ENCODE measurements at places on chromosomes 16 and 17. TPM values are rescaled to one million over a fixed set of nuclear protein-coding genes. Genes with fewer than 3 reads are reported as not detected.

DNA sequence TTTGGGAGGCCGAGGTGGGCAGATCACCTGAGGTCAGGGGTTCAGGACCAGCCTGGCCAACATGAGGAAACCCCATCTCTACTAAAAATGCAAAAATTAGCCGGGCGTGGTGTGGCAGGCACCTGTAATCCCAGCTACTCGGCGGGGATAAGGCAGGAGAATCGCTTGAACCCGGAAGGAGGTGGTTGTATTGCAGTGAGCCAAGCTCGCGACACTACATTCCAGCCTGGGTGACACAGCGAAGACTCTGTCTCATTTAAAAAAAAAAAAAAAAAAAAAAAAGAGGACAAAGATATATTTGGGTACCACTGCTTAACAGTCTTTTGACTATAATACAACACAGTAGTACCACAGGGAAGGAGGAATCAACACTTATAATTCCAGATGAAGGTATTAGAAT lies 9.2 kb downstream of the CNOT1 start:
- H3K27ac ChIP-seq: no peak overlapping the region
- H3K4me1 ChIP-seq: no peaks in the 10 kb centered on the region
- H3K4me3 ChIP-seq: no peak overlapping the region
- peaks cover 57% of the 10 kb centered on the region for H3K36me3 ChIP-seq
- DNase-seq: no peak
- H3K27me3 ChIP-seq: no peaks in the 10 kb centered on the region

The MPO gene
- total RNA-seq: 0.73 TPM

DNA sequence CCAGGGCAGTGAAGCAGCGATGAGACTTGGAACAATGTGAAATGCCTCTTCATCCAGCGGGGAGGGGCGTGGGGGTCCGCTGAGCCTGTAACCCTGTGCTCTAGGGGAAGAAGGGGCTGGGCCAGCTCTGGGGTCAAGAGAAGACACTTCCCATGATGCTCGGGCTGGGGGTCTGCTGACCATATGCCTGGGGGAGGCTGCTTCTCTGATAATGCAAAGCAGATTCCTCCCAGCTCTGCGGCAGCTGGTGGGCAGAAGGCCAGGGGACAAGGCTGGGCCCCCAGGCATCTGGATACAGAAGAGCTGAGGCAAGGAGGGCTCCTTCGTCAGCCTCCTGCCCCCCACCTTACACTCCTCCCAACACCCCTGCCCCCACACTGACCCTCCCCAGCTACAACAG lies 24.7 kb downstream of the NGFR start:
- DNase-seq: no peak
- H3K4me3 ChIP-seq: no peak overlapping the region
- no peaks in the 10 kb centered on the region for H3K27me3 ChIP-seq
- no peaks in the 10 kb centered on the region for H3K36me3 ChIP-seq
- H3K4me1 ChIP-seq: no peaks in the 10 kb centered on the region

DNA sequence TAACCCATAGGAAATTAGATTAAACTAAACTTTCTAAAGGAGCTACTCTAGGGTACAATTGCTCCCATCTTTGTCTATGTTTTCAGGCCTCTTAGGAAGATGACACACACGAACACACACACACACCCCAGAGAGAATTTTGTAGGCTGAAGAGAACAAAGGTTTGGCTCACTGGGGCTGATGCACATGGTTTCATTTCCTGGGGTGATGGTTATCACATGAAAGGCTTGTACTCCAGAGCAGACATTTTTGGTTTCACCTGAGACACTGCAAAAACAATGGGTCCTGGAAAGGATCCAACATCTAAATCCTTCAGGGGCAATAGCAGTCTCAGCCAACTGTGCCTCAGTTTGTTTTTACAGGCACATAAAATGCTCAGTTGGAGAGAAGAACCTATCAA lies 62.8 kb downstream of the GRB7 start:
- H3K36me3 ChIP-seq: peaks cover 35% of the 10 kb centered on the region
- H3K27ac ChIP-seq: peak overlapping the region; percentile 44
- H3K27me3 ChIP-seq: no peaks in the 10 kb centered on the region
- peaks cover 63% of the 10 kb centered on the region for H3K4me1 ChIP-seq

- no peak overlapping the region for H3K4me3 ChIP-seq
- no peak for DNase-seq
- no peaks in the 10 kb centered on the region for H3K27me3 ChIP-seq
- no peaks in the 10 kb centered on the region for H3K4me1 ChIP-seq
Observed at GRCh38 chr17:19933628-19934027, 44.0 kb downstream of the AKAP10 start.

DNA sequence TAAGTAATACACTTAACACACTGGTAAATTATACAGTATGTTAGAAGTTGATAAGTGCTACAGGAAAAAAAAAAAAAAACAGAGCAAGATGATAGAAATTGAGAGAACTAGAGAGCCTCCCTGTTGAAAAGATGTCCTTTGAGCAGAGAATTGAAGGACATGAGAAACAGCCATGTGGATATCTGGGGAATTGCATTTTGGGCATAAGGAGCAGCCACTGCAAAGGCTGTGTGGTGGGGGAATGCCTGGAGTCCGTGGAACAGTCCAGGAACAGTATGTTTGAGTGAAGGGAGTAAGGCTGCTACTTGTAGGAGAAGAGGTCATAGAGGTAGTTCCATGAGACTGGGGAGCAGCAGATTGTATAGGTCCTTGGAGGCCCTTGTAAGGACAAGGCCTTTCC lies 178.4 kb downstream of the FTO start:
- H3K36me3 ChIP-seq: peaks cover 2% of the 10 kb centered on the region
- no peak overlapping the region for H3K4me3 ChIP-seq
- DNase-seq: no peak
- no peaks in the 10 kb centered on the region for H3K4me1 ChIP-seq
- no peaks in the 10 kb centered on the region for H3K27me3 ChIP-seq

DNA sequence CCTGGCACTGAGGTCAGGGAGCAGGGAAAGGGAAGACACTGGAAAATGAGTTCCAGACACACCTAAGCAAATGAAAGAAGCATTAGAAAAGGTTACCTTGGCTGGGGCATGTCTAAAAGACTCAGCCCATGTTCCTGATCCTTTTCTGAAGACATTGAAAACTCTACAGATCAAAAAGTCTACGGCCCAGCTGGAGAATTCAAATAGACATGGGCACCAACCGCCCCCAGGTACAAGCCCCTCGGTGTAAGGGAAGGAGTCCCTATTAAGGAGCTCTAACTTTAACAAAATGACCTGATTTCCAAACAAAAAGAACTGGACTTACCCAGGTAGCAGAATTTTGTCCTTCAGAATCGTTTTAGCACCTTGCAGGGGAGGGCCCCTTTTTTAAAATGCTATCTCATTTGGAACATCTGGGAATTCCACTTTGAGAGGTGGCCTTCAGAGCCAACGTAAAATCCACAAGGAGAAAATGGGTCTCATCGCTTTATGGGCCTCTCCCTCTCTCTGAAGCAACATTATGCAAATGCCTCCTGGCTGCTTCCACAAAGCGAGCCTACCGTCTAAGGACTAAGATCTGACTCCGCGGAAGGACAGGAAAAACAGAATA lies 43.6 kb upstream of the RBFOX3 start:
- no peak overlapping the region for H3K4me3 ChIP-seq
- DNase-seq: no peak
- no peak overlapping the region for H3K27ac ChIP-seq
- no peaks in the 10 kb centered on the region for H3K36me3 ChIP-seq
- H3K27me3 ChIP-seq: no peaks in the 10 kb centered on the region
- no peaks in the 10 kb centered on the region for H3K4me1 ChIP-seq

DNA sequence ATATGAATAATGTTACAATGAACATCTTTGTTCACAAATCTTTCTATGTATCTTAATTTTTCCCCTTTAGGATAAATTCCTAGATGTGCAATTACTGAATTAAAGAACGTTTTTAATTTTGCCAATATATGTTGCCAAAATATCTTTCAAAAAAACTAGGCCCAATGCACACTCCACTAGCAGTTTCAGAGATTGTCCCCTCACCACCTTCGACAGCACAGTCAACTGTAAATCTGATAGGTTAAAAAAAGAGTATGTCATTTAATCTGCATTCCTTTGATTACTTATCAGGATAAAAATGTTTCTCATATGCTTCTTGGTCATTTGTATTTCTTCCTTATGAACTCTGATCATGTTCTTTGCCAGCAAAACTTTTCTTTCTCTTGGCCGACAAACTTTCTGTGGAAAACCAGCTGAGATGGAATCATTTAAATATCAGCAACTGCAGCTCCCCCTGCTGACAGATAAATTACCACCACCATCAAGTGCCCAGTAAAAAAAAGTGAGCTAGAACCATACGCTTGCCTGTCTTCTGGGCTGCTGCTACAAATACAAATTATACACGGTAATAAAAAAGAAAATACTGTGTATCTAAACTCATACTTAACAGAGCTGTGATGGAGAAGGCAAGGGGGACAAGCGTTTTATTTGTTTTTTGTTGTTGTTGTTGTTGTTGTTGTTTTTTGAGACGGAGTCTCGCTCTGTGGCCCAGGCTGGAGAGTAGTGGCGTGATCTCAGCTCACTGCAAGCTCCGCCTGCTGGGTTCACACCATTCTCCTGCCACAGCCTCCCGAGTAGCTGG lies 19.6 kb upstream of the KANSL1 start:
- no peak overlapping the region for H3K4me3 ChIP-seq
- H3K4me1 ChIP-seq: no peaks in the 10 kb centered on the region
- peaks cover 2% of the 10 kb centered on the region for H3K36me3 ChIP-seq
- DNase-seq: peak; percentile 79
- no peaks in the 10 kb centered on the region for H3K27me3 ChIP-seq
- H3K27ac ChIP-seq: no peak overlapping the region

DNA sequence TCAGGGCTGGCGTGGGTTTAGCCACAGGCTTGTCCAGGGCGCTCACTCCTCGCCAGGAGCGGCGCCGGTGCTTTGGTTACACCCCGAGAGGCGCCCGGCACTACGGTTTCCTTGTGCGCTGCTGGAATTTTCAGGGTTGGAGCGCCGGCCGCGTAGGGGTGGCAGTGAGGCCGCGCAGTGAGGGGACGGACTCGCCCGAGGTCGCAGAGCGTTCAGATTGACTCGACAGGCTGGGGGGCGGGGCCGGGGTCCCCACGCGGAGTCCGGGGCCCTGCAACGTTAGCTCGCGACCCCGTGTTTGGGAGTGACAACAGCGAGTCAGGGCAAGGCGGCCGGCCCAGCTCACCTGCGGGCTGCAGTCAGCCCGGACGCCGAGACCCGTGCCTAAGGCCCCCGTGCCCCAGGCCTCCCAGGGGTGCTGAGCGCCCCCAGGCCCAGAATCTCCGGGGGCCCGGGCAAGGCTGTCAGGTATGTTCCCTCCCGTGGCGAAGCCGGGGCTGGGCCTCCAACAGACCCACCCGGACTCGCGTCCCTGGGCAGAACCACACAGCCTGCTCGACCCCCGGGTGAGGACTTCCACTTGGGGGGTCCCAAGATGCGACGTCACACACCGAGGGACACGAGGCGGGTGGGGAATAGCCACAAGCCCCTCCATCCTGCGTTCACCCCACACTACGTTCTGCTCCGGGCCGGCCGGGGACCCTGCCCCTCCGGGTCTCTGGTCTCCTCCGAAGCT lies 1.3 kb upstream of the ACTG1 start:
- peak overlapping the region; percentile 84 for H3K4me3 ChIP-seq
- peaks cover 53% of the 10 kb centered on the region for H3K4me1 ChIP-seq
- H3K27me3 ChIP-seq: no peaks in the 10 kb centered on the region
- peak; percentile 71 for DNase-seq
- H3K27ac ChIP-seq: peak overlapping the region; percentile 97

DNA sequence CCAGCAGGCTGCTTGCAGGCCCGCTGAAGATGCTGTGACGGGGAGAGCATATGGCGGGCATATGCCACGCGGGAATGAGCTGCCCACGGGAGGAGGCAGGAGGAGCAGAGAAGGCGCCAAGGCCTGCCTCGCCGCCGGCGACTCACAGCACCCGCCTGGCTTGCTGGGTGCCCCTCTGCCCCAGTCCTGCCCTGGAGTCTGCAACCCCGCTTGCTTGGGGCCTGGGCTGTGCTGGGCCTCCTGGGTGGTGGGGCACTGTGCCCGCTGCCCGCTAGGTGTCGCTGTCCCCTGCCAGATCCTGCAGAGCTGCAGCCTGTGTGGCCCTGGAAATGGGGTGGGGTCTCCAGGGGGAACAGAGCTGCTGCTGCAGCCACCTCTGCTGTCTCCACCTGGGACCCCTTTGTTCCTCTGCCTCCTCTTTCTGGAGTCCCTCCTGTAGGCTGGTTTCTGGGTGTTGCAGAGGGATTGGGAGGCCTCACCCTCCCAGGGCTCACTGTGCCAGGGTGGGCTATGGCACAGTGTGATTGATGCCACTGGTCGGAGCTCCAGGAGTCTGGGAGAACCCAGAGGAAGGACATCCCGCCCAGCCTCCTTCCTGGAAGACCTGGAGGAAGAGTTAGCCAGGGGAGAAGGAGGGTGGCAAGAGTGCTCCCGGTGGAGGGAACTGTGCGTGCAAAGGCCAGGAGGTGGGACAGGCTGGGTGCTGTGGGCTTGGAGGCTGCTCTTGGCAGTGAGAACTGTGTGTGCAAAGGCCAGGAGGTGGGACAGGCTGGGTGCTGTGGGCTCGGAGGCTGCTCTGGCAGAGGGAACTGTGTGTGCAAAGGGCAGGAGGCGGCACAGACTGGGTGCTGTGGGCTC lies 141.0 kb upstream of the CIBAR2 start:
- no peak overlapping the region for H3K27ac ChIP-seq
- H3K27me3 ChIP-seq: no peaks in the 10 kb centered on the region
- peak; percentile 71 for DNase-seq
- H3K4me3 ChIP-seq: no peak overlapping the region
- no peaks in the 10 kb centered on the region for H3K36me3 ChIP-seq

The VMO1 gene
- total RNA-seq: not detected

The KRT33A gene
- not detected for total RNA-seq

GRCh38 chr17:74671031-74671771 lies 41.5 kb downstream of the CD300LF start:
- H3K4me3 ChIP-seq: no peak overlapping the region
- H3K27ac ChIP-seq: no peak overlapping the region
- no peaks in the 10 kb centered on the region for H3K27me3 ChIP-seq
- DNase-seq: peak; percentile 80

The SOST gene
- total RNA-seq: not detected

- no peak overlapping the region for H3K27ac ChIP-seq
- no peaks in the 10 kb centered on the region for H3K36me3 ChIP-seq
- no peak for DNase-seq
- no peaks in the 10 kb centered on the region for H3K4me1 ChIP-seq
- no peaks in the 10 kb centered on the region for H3K27me3 ChIP-seq
- H3K4me3 ChIP-seq: no peak overlapping the region
Observed at GRCh38 chr17:81027038-81027437, 7.9 kb upstream of the BAIAP2 start.

DNA sequence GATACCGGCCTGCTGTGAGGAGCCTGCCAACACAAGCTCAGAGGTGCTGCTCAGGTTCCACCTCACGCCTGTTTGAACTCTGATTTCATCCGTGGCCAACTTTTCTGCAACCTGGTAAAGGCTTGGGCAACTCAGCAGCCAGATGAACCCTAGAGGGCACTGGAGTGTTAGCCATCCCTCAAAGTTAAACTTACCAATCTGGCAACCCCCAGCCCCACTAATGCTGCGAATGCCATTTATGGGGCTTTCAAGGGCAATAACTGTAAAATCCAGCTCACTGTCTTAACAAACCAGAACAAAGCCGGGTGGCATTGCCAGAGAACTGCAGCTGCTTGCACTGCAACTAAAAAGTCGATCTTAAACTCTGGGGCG lies 105.5 kb downstream of the AXIN2 start:
- no peaks in the 10 kb centered on the region for H3K36me3 ChIP-seq
- no peak overlapping the region for H3K4me3 ChIP-seq
- no peaks in the 10 kb centered on the region for H3K4me1 ChIP-seq

Measured in B cell (primary cell).